ENCODE measurements at places on chromosomes 7 and 10. TPM values are rescaled to one million over a fixed set of nuclear protein-coding genes. Genes with fewer than 3 reads are reported as not detected.

GSTO2 gene
- total RNA-seq, result 0.47 TPM

LGI1 gene
- not detected for total RNA-seq

HTRA1 gene
- total RNA-seq, result 98.8 TPM

PLEKHA1 gene
- 21.3 TPM for total RNA-seq

AS3MT gene
- total RNA-seq, result 5.9 TPM

LBX1 gene
- not detected for total RNA-seq

NSUN6 gene
- 6.8 TPM for total RNA-seq
